COLO829 (cell line): ENCODE measurements at places on chromosomes 4 and X.

DNA sequence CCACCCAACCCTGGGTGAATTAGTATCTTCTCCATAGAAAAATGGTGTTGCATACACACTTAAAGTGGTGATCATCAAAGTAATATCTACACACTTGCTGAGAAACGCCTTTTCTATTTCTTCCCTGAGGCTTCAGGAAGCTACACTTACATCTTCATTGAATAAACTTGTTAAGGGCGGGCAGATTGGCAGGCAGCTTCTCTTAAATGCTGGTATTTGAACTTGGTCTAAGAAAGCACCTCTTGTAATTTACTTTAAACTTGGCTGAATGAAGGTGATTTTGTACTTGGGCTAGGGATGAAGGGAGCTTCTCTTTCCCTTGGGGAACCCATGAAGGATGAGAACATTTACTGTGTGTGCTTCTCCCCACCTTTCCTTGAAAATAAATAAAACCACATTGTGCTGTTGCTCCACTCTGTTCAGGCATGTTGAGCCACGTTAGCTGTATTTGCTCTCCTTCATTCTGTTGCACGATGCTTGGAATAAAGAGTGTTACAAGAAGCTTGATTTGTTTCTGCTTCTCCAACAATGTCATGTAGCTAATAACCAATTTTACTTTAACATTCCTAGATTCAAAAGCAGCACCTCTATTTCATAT, 430.1 kb downstream of the ANKRD50 start:
- DNase-seq = no peak

DNA sequence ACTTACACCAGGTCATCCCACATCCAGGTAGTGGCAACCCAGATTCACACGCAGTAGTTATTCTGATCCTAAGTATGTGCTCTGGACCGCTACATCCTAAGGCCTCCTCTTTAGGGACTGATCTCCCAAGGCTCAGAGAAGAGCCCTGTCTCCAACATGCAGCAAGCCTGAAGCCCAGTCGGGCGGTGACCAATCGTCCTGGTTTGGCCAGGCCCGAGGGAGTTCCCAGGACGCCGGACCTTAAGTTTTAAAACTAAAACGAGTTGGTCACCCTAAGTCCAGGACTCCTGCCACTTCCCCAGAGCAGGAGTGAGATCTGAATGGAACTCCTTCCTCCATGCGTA, 385 bp downstream of the LYAR start:
- no peak for DNase-seq

DNA sequence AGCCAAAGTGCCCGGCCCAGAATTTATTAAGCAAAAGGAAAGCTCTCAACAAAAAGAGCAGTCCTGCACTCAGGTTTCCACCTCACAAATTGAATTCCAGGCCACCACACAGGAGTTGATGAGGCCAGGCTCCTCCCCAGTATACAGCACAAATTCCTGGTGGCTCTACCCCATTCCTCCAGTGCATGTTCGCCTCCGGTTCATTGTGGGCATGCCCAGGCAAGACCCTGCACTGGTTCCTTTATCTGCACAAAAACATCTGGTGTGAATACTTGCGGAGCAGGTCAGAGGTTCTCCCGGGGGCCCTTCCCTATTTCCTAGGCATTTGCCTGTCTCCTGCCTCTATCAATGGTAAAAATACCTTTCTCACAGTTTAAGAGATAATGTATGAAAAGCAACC, 195.2 kb upstream of the ANXA10 start:
- no peak for DNase-seq

- DNase-seq = no peak
Observed at GRCh38 chr4:39543034-39543433, 15.8 kb upstream of the UGDH start.

GRCh38 chrX:1809581-1809980, 194.7 kb downstream of the ASMT start:
- no peak for DNase-seq

DNA sequence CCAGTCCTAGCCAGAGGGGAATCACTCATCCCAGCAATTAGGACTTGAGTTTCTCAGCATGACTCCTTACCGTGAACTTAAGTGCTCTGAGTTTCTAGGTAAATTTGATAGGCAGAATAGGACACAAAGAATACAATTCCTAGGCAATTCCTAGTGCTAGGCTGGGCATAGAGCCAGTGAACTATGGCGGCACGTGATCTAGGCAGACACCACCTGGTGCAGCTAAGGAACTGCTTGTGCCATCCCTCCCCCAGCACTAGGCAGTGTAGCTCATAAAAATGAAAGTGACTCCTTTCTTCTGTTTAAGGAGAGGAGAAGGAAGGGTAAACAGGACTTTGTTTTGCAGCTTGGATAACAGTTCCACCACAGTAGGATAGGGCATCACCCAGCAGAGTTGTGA, 736.3 kb upstream of the PCDH7 start:
- DNase-seq = no peak

GRCh38 chrX:115912372-115912897, 258.1 kb upstream of the AGTR2 start:
- no peak for DNase-seq
